Activated naive CD8-positive, alpha-beta T cell treated with anti-CD3 and anti-CD28 coated beads, Interleukin-2, amount 50 U/mL, for 24 hours (primary cell): ENCODE measurements at places on chromosomes 11 and 22.

- H3K36me3 ChIP-seq = no peaks in the 10 kb centered on the region
- no peaks in the 10 kb centered on the region for H3K4me1 ChIP-seq
- no peak overlapping the region for H3K27ac ChIP-seq
- no peak for DNase-seq
- H3K27me3 ChIP-seq = peaks cover 14% of the 10 kb centered on the region
- no peak overlapping the region for H3K4me3 ChIP-seq
Observed at GRCh38 chr11:69908511-69909220, 89.5 kb upstream of the FGF3 start.

DNA sequence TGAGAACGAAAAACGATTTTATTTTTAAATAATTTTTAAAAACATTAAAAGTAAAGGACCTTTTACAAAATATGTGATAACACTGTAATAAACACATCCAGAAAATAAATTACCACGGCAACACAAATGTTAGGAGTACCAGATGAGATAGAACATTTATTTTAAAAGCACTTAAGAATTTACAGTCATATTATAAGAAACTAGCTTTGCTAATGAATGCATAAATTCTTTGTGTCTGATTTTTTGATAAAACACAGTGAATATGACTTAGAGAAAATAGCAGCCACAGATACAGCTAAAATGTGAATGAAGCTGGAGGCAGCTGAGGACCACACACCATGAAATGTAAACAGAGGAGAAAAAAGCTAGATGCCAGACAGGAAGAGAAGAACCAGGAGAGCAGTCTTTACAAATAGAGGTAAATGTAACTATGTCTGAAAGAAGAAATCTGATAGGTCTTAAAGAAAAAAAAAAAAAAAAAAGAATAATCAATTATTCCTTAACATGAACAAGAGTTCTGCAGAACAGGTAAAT, 14.6 kb downstream of the CCDC34 start:
- H3K4me3 ChIP-seq = no peak overlapping the region
- no peaks in the 10 kb centered on the region for H3K27me3 ChIP-seq
- H3K27ac ChIP-seq = no peak overlapping the region
- DNase-seq = no peak
- no peaks in the 10 kb centered on the region for H3K4me1 ChIP-seq

DNA sequence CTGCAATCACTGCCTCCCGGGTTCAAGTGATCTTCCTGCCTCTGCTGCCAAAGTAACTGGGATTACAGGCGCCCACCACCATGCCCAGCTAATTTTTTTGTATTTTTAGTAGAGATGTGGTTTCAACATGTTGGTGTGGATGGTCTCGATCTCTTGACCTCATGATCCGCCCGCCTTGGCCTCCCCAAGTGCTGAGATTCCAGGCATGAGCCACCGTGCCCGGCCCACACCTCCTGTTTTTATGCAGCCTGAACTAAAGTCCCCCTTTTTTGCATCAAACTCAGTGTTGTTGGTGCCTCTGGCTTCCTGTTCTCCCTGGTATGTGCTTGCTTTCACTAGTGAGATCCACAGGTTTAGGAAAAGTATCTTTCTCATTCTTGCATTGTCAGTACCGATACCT, 4.2 kb downstream of the TBC1D22A start:
- peak overlapping the region; percentile 12 for H3K4me3 ChIP-seq
- H3K27ac ChIP-seq = peak overlapping the region; percentile 60
- peaks cover 77% of the 10 kb centered on the region for H3K4me1 ChIP-seq
- H3K36me3 ChIP-seq = peaks cover 28% of the 10 kb centered on the region

- no peaks in the 10 kb centered on the region for H3K27me3 ChIP-seq
- peaks cover 34% of the 10 kb centered on the region for H3K4me1 ChIP-seq
- H3K36me3 ChIP-seq = no peaks in the 10 kb centered on the region
- no peak for DNase-seq
- H3K27ac ChIP-seq = no peak overlapping the region
- H3K4me3 ChIP-seq = no peak overlapping the region
Observed at GRCh38 chr11:95341221-95341620, 110.2 kb upstream of the SESN3 start.

- H3K27ac ChIP-seq = peak overlapping the region; percentile 83
- peaks cover 45% of the 10 kb centered on the region for H3K4me1 ChIP-seq
- no peaks in the 10 kb centered on the region for H3K27me3 ChIP-seq
- DNase-seq = peak; percentile 73
Observed at GRCh38 chr22:42269432-42270175, 849 bp downstream of the TCF20 start.

GRCh38 chr11:3135481-3136440, 29.3 kb downstream of the OSBPL5 start:
- H3K27me3 ChIP-seq = no peaks in the 10 kb centered on the region
- H3K4me1 ChIP-seq = peaks cover 11% of the 10 kb centered on the region
- no peaks in the 10 kb centered on the region for H3K36me3 ChIP-seq
- H3K27ac ChIP-seq = no peak overlapping the region
- peak; percentile 10 for DNase-seq

DNA sequence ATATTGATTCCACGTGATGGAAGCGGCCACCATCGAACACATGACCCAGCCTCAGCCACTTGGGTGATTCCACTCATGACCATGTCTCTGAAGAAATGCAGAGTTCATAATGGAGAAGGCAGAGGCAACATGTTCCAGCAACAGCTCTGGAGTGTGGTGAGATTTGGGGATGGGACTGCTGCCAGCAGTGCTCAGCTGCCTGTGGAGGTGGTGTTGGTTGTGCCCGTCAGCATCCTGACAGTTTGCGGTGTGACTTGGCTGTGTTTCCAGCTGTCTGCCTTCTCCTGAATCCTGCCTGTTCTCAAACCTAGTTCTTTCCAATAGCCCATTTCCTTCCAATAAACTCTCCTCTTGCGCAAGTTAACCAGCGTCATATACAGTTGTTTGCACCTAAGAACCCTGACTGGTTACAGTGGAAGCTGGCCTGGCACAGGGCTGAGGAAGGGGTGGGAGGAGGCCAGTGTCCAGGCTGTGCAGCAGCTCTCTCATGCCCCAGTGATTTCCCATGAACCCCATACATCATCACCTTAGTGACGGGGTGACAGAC, 22.0 kb upstream of the OR8B8 start:
- no peak for DNase-seq
- H3K27ac ChIP-seq = no peak overlapping the region
- peaks cover 5% of the 10 kb centered on the region for H3K27me3 ChIP-seq
- no peaks in the 10 kb centered on the region for H3K36me3 ChIP-seq
- H3K4me1 ChIP-seq = no peaks in the 10 kb centered on the region
- H3K4me3 ChIP-seq = no peak overlapping the region

DNA sequence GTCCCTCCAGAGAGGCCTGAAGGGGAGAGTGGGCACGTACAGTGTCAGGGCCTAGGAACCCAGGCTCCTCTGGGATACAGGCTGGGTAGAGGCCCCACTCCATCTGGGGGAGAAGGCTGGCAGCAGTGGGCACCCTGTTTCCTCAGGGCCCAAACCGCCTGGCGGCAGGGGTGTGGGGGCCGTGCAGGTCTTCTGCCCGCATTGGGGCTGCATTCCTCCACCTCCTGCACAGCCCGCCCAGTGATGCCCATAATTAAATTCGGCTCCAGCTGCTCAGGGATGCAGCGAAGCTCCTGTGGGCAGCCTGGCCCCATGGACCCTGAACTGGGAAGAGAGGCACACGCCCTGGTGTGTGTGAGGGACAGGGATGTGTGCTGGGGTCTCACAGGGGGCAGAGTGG, 35.4 kb downstream of the KCNQ1OT1 start:
- H3K36me3 ChIP-seq = peaks cover 12% of the 10 kb centered on the region
- no peaks in the 10 kb centered on the region for H3K4me1 ChIP-seq
- no peaks in the 10 kb centered on the region for H3K27me3 ChIP-seq
- H3K4me3 ChIP-seq = no peak overlapping the region

DNA sequence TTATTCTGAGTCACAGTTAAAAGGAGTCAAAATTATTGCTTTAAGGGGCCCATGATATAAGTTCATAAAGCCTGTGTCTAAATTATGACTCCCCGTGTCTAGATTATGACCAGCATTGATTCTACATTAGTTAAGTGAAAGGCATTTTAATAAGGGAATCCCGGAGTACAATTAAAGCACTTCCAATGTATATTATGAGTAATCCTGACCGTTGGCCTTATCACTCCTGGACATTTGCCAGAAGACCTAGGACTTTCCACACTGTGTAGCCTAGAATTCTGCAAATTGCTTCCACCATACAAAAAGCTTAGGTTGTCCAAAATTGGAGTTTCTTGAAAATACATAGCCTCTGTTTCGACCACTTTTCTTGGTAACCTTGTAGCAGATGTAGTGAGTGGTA, 1292.6 kb downstream of the LRRC4C start:
- no peaks in the 10 kb centered on the region for H3K27me3 ChIP-seq
- DNase-seq = no peak
- H3K27ac ChIP-seq = no peak overlapping the region
- no peaks in the 10 kb centered on the region for H3K36me3 ChIP-seq
- H3K4me1 ChIP-seq = no peaks in the 10 kb centered on the region

DNA sequence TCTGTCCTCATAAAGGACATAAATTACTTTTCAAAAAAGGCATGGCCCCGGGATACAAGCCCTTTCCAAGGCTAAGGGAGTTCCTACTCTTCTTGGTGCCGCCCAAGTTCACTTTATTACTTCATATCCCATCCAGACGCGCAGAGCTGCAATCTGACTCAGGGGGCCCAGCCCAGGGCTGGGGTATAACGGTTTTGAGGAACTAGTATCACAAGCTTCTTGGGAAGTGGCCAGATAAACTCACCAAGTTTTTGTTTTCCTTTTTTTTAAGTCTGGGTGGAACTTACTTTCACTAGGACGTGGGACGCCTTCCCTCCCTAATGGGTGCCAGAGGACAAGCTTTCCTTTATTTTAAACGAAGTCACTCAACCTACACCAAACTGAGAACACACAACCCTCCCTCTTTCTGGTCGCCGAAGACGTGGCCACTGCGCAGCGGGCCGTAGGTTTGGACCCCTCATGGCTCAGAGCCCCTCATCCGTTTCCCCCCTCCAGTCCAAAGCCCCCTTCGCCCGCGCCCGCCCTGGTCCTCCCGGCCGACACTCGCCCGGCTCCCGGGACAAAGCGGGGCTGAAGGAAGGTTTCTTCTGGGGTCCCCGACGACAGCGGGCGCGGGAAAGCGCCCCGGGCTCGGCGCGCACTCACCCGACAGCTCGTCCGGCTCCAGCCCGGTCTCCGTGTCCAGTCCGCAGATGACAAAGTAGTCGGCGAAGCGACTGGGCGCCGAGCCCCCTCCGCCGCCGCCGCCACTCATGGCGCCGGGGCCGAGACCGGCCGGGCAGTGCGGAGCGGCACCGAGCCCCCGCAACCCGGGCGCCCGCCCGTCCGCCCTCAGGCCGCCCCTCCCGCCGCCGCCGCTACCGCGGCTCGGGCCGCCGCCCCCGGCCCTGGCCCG, 587 bp downstream of the DENND5A start:
- H3K27ac ChIP-seq = peak overlapping the region; percentile 95
- H3K27me3 ChIP-seq = peaks cover 8% of the 10 kb centered on the region
- H3K4me1 ChIP-seq = peaks cover 44% of the 10 kb centered on the region
- H3K36me3 ChIP-seq = peaks cover 5% of the 10 kb centered on the region
- DNase-seq = peak; percentile 57

DNA sequence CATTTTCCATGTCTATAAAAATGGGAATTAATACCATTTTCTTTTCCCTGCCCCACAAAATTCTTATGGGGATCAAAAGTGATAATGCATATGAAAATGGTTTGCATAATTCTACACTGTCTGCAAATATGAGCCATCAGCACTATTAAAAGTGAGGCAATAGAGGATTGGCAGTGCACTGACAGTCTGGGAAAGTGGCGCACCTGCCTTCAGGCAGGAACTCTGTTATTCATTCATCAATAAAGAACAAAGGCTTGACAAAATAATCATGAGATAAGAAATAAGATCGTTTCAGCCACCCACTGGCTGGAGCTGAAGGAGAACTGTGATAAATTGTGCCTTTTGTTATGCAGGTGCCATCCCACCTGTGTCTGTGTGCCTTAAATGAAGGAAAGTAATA, 49.5 kb downstream of the ARFGAP2 start:
- DNase-seq = no peak
- no peaks in the 10 kb centered on the region for H3K36me3 ChIP-seq
- no peaks in the 10 kb centered on the region for H3K27me3 ChIP-seq
- no peak overlapping the region for H3K4me3 ChIP-seq
- no peak overlapping the region for H3K27ac ChIP-seq

DNA sequence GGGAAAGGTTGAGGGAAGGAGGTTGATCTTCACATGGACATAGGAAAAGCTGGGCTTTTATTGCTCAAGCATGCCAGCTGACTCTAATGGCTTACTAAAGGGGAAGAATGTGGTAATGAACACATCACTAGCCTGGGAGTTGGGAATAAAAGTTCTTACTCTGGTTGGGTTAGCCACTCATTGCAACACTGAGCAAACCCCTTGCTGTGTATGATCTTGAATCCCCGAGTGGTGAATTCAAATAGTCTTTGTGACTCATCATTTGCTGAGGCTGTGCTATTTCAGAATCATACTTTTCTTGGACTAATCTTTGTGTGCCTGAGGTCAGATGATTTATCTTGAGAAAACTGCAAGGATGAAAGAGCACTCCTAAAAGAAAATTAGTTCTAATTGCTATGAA, 304.1 kb upstream of the ANO5 start:
- no peak overlapping the region for H3K4me3 ChIP-seq
- H3K36me3 ChIP-seq = no peaks in the 10 kb centered on the region
- no peak overlapping the region for H3K27ac ChIP-seq
- H3K4me1 ChIP-seq = no peaks in the 10 kb centered on the region

DNA sequence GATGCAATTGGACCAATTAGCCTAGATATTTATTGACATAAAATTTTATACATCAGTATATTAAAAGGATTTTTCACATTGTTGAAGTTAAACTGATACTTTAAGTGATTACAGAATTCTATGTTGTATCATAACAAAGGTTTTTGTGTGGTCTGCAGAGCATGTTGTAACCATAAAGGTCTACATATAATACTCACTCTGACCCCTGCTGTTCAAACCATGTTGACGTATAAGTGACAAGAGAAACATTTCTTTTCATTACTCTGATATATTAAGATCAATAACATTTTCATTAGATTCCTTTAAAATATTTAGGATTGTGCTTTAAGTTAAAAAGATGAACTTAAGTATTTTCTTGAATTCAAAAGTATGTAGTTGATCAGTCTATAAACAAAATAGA, 63.9 kb downstream of the GAS2 start:
- H3K27ac ChIP-seq = no peak overlapping the region
- no peaks in the 10 kb centered on the region for H3K4me1 ChIP-seq
- no peaks in the 10 kb centered on the region for H3K27me3 ChIP-seq
- H3K4me3 ChIP-seq = no peak overlapping the region
- DNase-seq = no peak
- H3K36me3 ChIP-seq = no peaks in the 10 kb centered on the region

DNA sequence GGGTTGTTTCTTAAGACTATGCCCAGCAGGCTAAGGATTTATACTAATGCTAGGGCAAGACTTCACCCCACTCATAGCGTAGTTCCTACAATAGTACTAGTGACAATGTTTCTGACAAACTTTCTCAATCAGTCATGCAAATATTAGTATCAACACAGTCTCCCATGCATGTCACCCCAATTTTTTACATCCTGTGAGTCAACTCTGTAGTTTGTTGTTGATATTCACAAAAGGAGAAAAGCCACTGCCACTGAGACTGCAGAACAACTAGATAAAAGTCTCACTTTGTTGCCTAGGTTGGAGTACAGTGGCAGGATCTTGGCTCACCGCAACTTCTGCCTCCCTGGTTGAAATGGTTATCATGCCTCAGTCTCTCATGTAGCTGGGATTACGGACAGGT, 155.2 kb downstream of the RBFOX2 start:
- DNase-seq = no peak
- H3K36me3 ChIP-seq = no peaks in the 10 kb centered on the region
- H3K4me3 ChIP-seq = no peak overlapping the region
- peaks cover 6% of the 10 kb centered on the region for H3K4me1 ChIP-seq
- H3K27ac ChIP-seq = no peak overlapping the region
- no peaks in the 10 kb centered on the region for H3K27me3 ChIP-seq

- H3K4me1 ChIP-seq = no peaks in the 10 kb centered on the region
- H3K27me3 ChIP-seq = peaks cover 2% of the 10 kb centered on the region
- peaks cover 3% of the 10 kb centered on the region for H3K36me3 ChIP-seq
- H3K4me3 ChIP-seq = no peak overlapping the region
- no peak for DNase-seq
Observed at GRCh38 chr11:65308281-65308891, 6.3 kb upstream of the CDC42EP2 start.
